Stimulated activated CD4-positive, alpha-beta T cell treated with anti-CD3 and anti-CD28 coated beads, Interleukin-2, amount 100 ng/mL, for 24 hours (primary cell): ENCODE measurements at places on chromosomes 4 and X.
A peak's percentile ranks its signal among the peaks of the same experiment; 100 is the strongest.

GRCh38 chr4:87530868-87531267, 1.7 kb upstream of the SPARCL1 start:
- no peak for DNase-seq

GRCh38 chr4:181581983-181582382, 661.2 kb upstream of the TENM3 start:
- DNase-seq: no peak

DNA sequence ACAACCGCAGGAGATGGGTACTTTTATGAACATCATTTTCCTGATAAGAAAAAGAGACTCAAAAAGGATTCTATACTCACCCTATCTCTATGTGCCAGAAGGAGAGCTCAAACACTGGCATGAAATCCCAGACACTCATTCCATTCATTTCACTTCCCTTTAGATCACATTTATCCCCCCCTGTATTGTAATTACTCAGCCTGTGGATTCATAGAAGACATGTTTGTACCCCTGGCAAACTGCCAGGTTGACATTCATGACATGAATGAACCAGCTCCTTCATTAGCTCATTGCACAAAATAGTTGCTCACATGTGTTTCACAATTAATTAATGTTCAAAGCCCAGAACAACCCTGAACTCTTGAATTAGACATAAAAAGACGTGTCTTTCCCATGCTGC, 4.9 kb downstream of the SMR3A start:
- no peak for DNase-seq

DNA sequence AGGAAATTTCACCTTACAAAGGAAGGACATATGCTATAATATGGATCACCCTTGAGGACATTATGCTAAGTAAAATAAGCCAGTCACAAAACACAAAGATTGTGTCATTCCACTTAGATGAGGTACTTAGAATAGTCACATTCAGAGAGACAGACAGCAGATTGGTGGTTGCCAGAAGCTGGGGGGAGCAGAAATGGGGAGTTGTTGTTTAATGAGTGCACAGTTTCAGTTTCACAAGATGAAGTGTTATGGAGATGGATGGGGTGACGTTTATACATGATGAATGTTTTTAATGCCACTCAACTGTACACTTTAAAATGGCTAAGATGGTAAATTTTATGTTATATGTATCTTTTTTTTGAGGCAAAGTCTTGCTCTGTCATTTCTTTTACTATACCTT, 14.8 kb upstream of the SPON2 start:
- no peak for DNase-seq

DNA sequence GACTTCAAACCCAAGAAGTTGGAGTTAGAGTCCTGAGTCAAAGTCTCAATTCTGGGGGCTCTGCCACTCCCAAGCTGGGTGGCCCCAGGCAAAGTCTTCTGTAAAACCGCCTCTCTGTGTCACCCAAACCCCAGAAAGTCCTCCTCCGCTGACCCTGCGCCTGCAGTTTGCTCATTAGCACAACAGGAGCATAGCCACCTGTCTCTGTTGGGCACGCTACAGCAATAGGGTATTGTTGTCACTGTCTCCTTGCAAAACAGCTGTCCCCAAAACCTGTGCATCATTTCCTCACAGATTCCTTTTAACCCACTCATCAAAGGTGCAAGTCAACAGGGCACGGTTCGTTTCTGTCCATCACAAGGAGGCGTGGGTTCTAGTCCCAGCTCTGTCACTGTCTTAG, 8.0 kb upstream of the DGAT2L6 start:
- DNase-seq: no peak

GRCh38 chrX:56757327-56757726, 28.3 kb downstream of the NBDY start:
- no peak for DNase-seq

DNA sequence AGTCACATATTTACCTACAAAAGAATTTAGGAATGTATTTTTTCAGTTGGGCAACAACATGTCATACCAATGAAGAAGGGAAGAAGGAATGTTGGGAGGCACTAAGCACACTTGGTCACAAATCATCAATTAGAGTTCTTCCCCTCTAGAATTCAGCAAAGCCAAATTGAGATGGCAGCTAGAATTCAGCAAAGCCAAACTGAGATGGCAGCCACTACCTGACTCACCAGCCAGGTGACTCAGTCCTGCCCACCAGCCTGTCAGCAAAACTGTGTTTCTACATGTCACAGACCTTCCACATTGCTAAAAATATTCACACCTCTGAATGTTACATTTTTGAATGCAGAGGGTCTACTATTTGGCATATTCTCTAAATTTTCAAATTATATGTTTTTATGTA, 63.2 kb upstream of the NOCT start:
- DNase-seq: peak; percentile 12

- no peak for DNase-seq
Observed at GRCh38 chr4:53169695-53170617, 195.9 kb downstream of the SCFD2 start.

GRCh38 chr4:62344915-62345314, 1144.8 kb downstream of the ADGRL3 start:
- no peak for DNase-seq

- no peak for DNase-seq
Observed at GRCh38 chrX:18620349-18620748, 51.6 kb downstream of the RS1 start.

- DNase-seq: no peak
Observed at GRCh38 chr4:172344308-172344938, 531.2 kb downstream of the GALNTL6 start.

GRCh38 chrX:49082271-49082871, 2.7 kb upstream of the WDR45 start:
- DNase-seq: no peak

- no peak for DNase-seq
Observed at GRCh38 chrX:24426921-24427746, 38.0 kb upstream of the PDK3 start.

DNA sequence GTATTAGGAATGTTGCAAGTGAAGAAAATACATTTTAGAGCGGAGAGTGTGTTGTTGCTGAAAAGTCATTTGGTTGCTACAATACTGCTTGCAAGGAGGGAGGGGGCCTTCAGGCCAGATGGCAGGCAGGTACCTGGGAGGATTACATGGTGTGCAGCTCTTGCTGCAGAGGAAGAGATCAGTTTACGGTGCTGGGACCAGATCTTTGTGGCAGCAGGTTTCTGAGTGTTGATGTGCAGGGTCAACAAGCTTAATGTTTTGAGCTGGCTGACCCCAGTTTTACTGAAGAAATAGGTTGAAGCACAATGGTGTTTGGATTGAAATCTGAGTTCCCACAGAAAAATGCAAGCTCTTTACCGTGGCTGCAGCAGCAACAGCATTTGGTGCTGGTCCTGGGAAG, 96.4 kb upstream of the DDIT4L start:
- DNase-seq: no peak

- no peak for DNase-seq
Observed at GRCh38 chr4:172357006-172357540, 543.9 kb downstream of the GALNTL6 start.

- no peak for DNase-seq
Observed at GRCh38 chr4:121632636-121633035, 64.1 kb downstream of the ANXA5 start.

DNA sequence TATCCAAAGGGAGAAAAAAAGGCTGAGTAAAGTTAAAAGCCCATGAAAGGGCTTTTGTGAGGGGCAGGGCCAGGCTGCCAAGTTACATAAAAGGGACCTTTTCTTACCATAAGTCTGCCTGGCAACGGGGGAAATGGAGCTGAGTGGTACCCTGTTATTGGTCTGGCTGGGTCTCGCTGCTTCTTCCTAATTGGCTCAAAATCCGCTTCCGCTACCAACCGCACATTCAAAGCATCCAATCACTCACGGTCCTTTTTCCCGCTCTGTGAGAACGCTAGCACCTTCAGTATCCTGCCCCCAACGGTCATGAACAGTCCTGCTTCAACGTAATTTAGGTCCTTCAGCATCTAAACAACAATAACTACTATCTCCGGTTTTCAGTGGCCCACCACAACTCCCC, 611 bp downstream of the TEX11 start:
- DNase-seq: no peak

- no peak for DNase-seq
Observed at GRCh38 chr4:120299631-120300030, 233.0 kb upstream of the MAD2L1 start.

- no peak for DNase-seq
Observed at GRCh38 chrX:149493567-149494562, 11.2 kb downstream of the IDS start.

DNA sequence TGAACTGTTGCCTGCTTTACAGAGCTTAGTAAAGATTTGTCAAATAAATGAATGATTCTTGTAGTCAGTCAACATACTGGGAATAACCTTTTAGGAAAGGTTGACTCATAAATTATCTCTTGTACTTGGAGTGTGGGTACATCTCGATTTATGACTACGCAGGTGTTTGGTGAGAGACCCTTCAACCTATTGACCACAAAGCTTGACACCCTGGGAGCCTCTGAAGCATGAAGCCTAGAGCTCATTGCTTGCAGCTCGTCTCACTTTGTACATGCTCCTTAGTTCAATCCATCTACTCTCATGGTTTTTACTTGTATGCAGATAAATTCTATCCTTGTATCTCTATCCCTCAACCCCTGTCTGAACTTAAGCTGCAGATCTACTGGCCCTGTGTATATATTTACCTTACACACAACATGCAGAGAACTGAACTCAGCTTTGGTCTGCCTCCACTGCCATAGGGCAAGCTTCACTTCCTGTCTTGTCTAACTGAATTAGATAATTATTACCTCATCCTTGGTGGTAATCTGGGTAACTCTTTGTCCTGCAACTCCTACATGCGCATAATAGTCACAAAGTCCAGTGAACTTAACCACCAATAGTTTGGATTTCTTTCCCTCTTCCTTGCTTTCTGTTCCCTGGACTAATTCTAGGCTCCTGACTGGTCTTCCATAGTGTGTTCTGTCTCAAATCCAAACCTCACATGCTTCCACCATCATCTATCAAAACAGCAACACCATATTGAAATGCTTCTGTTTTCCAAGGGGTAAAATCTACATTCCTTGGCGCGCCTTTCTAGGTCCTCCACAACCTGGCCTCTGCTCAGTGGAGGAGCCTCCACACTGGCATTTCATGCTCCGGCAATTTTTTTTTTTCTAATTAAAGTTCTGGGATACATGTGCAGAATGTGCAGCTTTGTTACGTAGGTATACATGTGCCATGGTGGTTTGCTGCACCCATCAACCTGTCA, 32.2 kb upstream of the FAT1 start:
- DNase-seq: no peak

DNA sequence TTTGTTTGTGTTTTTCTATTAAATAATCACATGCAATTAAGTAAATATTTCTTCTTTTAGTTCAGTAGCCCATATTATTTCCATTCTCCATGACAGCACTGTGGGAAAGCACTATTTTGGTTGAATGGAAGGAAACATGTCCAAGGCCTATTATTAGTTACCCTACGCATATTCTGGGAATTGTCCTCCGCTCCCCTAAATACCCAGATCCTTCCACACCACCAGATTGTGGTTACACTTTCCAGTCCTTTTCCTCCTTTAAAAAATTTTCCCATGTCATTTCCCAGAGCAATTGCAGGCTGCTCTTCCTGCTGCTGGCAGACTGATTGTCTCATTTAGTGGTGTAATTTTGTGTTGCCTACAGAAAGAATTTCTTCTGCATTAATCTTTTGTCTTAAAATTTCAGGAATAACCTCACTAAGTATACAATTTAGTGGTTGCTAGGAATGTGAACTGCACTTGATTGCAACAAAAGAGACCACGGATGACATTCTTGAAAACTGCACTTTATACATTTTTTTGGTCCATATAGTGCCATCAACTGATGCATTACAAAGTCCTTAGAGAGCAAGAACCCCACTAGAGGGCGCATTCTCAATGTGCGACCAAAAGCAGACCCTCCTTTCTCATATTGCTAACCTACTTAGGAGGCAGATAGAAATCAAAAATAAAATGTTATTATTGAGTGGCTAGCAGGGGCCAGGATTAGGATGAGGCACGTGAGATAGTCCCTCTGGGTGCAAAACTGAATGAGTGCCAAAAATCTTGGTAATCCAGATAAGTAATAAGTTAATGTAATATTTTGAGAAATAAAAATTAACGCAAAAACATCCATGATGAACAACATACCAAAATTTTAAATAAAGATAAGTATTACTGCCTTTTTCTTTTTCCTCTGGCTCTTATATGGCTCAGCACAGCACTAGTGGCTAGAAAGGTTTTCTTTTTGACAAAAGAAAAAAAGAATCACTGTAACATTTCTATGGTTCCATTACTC, 98.8 kb upstream of the IQCM start:
- DNase-seq: peak; percentile 21

DNA sequence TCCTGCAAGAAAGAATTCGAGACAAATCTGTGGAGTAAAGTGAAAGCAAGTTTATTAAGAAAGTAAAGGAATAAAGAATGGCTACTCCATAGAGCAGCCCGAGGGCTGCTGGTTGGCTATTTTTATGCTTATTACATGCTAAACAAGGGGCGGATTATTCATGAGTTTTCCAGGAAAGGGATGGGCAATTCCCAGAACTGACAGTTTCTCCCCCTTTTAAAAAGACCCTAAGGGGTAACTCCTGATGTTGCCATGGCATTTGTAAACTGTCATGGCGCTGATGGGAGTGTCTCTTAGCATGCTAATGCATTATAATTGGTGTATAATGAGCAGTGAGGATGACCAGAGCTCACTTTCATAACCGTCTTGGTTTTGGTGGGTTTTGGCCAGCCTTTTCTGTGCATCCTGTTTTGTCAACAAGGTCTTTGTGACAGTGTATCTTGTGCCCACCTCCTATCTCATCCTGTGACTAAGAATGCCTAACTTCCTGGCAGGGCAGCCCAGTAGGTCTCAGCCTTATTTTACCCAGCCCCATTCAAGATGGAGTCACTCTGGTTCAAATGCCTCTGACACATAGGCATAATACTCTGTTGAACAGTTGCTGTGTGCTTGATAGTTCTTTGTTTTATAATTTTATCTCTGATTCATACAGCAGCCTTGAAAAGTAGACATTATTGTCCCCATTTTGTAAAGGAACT, 25.8 kb downstream of the GAB1 start:
- no peak for DNase-seq

DNA sequence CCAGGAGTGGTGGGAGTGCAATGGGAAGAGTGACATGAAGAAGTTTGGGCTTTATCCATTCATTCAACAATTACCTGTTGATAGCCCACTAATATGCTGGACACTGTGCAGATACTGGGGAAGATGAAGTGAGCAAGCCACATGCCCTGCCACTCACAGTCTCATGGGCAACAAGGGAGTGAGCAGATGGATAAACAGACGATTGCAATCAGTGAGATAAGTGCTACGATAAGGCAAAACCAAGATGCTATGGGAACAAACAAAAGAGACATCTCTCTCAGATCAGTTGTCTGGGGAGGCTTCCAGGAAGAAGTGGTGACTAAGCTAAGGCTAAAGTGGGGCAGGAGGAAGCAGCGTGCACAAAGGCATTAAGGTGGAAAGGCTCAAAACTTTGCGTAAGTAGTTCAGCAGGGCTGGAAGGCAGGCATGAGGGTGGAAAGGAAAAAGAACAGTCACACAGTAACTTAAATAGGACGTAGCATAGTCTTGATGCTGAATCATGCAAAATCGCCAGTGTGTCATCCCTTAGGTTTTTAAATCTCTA, 31.7 kb downstream of the GAB3 start:
- DNase-seq: peak; percentile 20

DNA sequence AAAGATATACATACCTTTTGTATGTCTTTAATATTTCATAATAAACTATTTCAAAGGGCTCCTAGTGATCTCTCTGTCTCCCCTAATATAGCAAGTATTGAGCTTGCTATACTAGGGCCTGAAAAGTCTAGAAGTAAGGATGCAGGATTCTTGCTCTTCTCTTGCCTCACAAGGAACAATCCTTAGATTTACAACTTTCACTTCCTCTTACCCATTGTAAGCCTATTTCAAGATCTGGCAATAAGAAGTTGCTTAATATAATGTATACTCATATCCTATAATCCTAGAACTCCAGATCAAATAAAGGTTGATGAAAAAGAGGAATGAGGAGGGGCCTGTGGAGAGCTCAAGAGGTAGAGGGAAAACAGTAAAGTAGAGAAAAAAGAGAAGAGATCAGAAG, 40.8 kb upstream of the CHRDL1 start:
- DNase-seq: no peak
